ENCODE measurements at places on chromosomes 3 and 15. TPM values are rescaled to one million over a fixed set of nuclear protein-coding genes. Genes with fewer than 3 reads are reported as not detected.

Gene GUCA1C
- total RNA-seq, result not detected

Gene LDHAL6B
- total RNA-seq, result not detected

Gene SKOR1
- total RNA-seq, result not detected

Gene PPARG
- 0.39 TPM for total RNA-seq
